ENCODE measurements at places on chromosomes 16 and 17. TPM values are rescaled to one million over a fixed set of nuclear protein-coding genes. Genes with fewer than 3 reads are reported as not detected.

The SLC16A11 gene
- total RNA-seq: 0.07 TPM

The OTOP2 gene
- 0.34 TPM for total RNA-seq

The TP53TG3F gene
- total RNA-seq: not detected

The KRTAP2-3 gene
- 0.93 TPM for total RNA-seq

The C16orf86 gene
- 0.85 TPM for total RNA-seq

The GPR179 gene
- 0.14 TPM for total RNA-seq

The GFAP gene
- total RNA-seq: under 0.01 TPM

The HOXB1 gene
- total RNA-seq: not detected

The RBFOX1 gene
- total RNA-seq: not detected

The LGALS9B gene
- total RNA-seq: 0.50 TPM

The NPIPA2 gene
- total RNA-seq: 1.1 TPM

The RAB37 gene
- 0.28 TPM for total RNA-seq

The GUCY2D gene
- total RNA-seq: 0.28 TPM

The CMTM2 gene
- not detected for total RNA-seq

The CXCL16 gene
- total RNA-seq: 37.5 TPM

The GNAO1 gene
- total RNA-seq: under 0.01 TPM

The TBCD gene
- 37.9 TPM for total RNA-seq

The ACSM2A gene
- total RNA-seq: not detected

The PLXDC1 gene
- not detected for total RNA-seq

The EME1 gene
- total RNA-seq: 0.68 TPM

The CCL23 gene
- total RNA-seq: not detected

The ATAD5 gene
- total RNA-seq: 0.64 TPM

The CD300E gene
- not detected for total RNA-seq

The SLFN14 gene
- total RNA-seq: not detected

The TPSG1 gene
- not detected for total RNA-seq

The GID4 gene
- total RNA-seq: 9.9 TPM

The HCRT gene
- total RNA-seq: not detected

Measured in nasal cavity respiratory epithelium epithelial cell of viscerocranial mucosa (primary cell).